SJSA1 (cell line): ENCODE measurements at places on chromosomes 12 and 14. TPM values are rescaled to one million over a fixed set of nuclear protein-coding genes. Genes with fewer than 3 reads are reported as not detected.

The BCL2L14 gene
- total RNA-seq = not detected in 2 replicates

DNA sequence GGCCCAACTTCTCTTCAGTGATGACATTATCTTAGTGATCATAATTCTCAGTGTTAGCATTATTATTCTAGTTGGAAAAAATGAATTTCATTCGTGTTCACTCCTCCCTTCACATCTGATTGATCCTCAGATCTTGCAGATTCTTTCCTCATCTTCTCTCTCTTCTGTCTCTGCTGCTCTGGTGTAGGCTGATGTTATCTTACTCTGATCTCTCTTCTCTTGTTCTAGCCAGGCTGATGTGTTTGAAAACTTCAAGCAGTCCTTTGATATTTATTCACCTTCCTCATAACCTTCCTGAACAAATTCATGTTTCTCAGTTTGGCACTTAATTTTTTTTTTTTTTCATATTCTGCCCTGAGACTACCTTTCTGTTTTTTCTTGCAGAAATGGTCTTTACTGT lies 5.6 kb upstream of the TBK1 start:
- peaks cover 69% of the 10 kb centered on the region for H3K36me3 ChIP-seq
- no peaks in the 10 kb centered on the region for H3K27me3 ChIP-seq
- peaks cover 8% of the 10 kb centered on the region for H3K4me1 ChIP-seq
- H3K4me3 ChIP-seq = no peak overlapping the region

- H3K27me3 ChIP-seq = no peaks in the 10 kb centered on the region
- no peak for DNase-seq
- H3K27ac ChIP-seq = no peak overlapping the region
- H3K4me1 ChIP-seq = peaks cover 8% of the 10 kb centered on the region; the same call in 1 of the 2 replicates
- H3K36me3 ChIP-seq = peaks cover 5% of the 10 kb centered on the region
- no peak overlapping the region for H3K4me3 ChIP-seq
Observed at GRCh38 chr14:53147208-53147607, 5.9 kb downstream of the DDHD1 start.

The MYL2 gene
- not detected in 2 replicates for total RNA-seq

DNA sequence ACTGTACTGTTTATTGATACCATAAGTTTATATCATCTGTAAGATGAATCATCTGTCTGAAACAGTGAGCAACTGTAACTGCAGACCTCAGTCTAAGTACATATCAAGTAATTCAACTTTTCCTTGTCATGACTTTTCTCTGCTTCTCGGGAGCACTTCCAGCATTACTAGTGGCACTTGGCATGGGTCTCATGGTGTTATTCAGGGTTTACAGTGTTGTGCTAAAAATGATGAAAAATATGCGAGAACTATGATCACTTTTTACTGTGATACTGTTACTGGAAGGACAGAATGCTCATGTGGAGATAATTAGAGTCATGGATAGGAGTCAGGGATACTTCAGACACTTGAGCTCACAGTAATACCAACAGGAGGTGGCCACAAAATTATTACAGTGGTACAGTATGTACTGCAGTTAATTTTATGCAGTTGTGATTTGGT lies 8.3 kb downstream of the KTN1 start:
- H3K27ac ChIP-seq = no peak overlapping the region
- no peak overlapping the region for H3K4me3 ChIP-seq
- H3K36me3 ChIP-seq = peaks cover 13% of the 10 kb centered on the region
- peaks cover 65% of the 10 kb centered on the region for H3K4me1 ChIP-seq
- DNase-seq = no peak
- no peaks in the 10 kb centered on the region for H3K27me3 ChIP-seq

- no peak overlapping the region for H3K27ac ChIP-seq
- no peak for DNase-seq
- H3K4me1 ChIP-seq = peaks cover 50% of the 10 kb centered on the region
- no peak overlapping the region for H3K4me3 ChIP-seq
Observed at GRCh38 chr12:29564925-29565324, 67.4 kb upstream of the OVCH1 start.

DNA sequence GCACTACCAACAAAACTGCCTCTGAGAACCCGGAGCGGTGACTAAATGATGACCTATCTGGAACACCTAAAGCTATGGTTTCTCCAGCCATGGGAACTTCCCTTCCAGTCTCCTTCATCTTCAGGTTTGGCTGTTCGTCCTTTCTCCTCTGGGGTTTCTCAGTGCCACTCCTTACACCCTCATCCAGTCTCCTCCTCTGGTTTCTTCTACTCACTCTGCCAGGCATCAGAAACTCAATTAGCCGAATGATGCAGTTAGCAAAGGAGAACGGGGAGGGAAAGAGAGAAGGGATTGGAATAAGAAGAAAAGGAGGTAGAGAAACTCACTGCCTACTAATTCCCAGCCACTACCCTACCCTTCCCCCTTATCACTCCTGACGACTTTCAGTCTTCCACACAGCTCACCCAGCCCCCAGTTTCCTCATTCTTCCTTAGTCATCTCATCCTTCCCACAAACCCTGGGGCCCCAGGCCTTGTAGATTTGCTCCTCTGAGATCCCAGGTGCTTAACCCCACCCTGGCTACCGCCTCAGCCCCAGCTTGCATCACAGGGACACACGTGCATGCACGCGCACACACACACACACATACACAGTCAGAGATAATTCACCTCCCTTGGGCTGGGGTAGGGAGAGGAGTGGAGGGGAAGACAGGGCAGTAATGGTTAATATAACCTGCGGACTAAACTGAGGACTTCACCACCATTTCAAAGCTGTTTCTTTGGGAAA lies 13.0 kb downstream of the FGD6 start:
- H3K36me3 ChIP-seq = peaks cover 9% of the 10 kb centered on the region; the same call in 1 of the 2 replicates
- DNase-seq = peak; percentile 86
- peaks cover 70% of the 10 kb centered on the region for H3K4me1 ChIP-seq
- peak overlapping the region; percentile 90 for H3K27ac ChIP-seq
- H3K4me3 ChIP-seq = no peak overlapping the region
